Fibroblast of skin of scalp (primary cell): ENCODE measurements at places on chromosomes 2 and 18.
A peak's percentile ranks its signal among the peaks of the same experiment; 100 is the strongest.

DNA sequence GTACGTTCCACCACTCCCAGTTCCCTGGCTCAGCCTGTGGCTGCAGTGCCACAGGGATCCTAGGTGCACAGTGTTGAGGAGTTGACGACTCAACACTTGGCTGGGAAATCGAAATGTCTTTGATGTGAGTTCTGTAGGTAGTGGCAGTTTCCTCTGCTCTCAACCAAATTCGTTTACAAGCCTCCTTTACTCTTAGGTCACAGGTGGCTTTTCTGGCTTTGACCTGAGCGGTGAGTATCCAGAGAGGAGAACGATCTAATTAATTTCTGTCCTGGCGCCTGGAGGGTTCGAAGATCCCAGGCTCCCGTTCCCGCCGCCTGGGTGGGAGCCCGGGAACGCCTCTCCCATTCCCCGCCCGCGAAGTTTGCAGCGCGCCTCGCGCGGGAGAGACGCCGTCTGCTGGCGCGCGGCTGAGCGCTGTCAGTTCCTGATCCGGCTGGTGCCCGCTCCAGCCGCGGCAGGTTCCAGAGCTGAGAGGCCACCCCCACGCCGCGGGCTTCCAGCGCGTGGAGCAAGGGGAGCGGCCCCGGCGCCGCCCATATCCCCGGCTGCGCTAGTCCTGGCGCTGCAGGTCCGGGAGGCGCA is at the start of gene LAMA3:
LAMA3 (plus strand) TSS at position 423 of the 585 bp plus-strand sequence. CDS start 231 bp downstream, outside the sequence.
- DNase-seq, result peak; percentile 33

GRCh38 chr2:204116159-204116792 is 179.7 kb downstream of the ICOS start:
- no peak for DNase-seq

DNA sequence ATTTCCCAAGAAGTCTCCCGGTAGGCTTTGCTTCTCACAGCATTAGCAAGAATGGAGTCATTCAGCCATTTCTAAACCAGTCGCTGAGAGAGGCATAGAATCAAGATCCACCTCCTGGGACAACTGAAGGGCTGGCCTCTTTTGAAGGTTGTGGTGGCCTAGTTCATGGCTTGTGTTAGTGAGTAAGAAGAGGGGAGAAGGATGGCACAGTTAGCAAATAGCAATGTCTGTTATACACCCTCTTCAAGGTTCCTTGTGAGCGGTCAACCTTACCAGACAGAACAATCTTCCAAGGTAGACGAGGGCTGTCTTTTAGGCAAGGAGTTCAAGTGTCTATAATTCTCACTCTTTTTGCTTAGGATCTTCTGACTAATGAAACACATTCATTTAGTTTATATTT is 35.4 kb upstream of the DNAH7 start:
- no peak for DNase-seq

DNA sequence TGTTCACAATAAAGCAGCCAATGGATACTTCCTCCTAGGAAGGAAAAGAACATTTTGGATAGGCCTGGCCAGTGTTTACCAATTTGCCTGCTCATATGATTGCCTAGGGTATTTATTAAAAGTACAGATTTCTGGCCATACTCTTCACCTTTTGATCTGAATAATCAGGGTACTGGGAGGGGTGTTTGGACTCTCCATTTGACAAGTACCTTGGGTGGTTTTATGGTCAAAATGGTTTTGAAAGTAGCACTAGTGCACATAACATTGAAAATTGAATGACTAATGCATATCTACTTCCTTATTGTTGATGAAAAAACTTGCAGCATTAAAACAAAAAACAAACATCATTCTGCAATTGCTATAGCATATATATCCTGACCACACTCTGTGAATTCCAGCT is 333.3 kb upstream of the CDH2 start:
- DNase-seq, result no peak

DNA sequence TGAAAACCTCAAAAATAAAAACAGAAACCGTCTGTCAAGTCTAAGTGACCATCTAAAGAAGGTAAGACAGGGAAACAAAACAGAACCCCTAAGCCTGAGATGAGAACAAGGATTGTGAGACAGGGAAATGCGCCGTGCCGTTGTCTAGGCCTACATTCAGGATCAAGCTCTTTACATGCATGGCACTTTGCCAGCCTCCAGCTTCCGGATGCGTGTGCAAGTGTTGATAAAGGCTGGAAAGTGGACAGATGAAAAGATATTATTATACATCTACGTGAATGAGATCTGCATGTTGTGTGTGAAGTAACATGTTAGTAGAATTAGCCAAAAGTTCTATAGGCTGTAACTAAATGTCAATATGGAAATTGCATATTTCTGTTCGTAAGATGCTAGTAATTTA is 28.6 kb upstream of the TMEM87B start:
- DNase-seq, result no peak

- no peak for DNase-seq
These were observed 191.0 kb downstream of the NEDD4L start for GRCh38 chr18:58235001-58235436.

DNA sequence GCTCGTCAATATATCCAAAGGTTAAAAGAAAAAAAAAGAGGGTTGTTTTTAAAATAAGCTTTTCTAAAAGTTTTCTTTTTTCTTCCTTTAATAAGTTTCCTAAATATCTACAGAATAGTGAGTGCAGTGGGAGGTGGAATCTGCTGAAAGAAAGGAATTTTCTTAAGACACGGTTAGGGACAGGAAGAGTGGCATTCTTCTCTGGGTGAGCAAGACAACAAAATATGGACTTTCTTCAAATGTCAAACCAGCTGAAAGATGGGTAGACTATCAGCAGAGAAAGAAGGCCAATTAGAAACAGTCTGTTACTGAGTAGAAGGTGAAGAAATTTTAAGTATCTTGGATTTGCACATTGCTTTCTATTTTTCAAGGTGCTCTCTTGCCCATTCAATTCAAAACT is 222.7 kb upstream of the PIK3C3 start:
- DNase-seq, result no peak

GRCh38 chr2:8219631-8220355 is 462.1 kb upstream of the ID2 start:
- DNase-seq, result no peak

GRCh38 chr2:75162897-75163296 is 36.4 kb downstream of the TACR1 start:
- DNase-seq, result no peak

- no peak for DNase-seq
These were observed 338.8 kb downstream of the AGPS start for GRCh38 chr2:177731384-177731783.

GRCh38 chr18:1710114-1710513 is 805.4 kb downstream of the ADCYAP1 start:
- DNase-seq, result no peak

DNA sequence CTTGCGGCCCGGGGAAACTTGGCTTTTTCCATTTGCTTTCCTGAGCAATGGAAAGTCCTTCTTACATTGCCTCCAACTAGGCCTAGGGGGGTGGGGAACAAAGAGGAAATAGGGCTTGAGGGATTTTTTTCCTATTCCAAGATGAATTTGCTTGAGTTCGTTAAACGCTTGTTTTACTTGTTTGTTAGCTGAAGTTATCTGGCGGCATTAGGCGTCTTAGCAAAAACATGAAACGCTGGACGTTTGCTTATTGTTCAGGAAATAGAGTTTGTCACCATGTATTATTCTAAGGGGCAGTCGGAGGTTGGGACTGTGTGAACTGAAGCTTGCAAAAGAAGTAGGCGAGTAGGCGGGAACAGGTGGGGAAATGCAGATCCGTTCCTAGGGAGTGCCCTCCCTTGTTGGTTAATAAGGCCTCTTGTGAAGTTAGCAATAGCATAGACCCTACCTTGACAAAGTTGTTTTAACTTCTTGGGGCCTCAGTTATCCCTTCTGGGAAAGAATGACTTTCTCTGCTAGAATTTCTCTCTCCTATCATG is 1.9 kb downstream of the CABLES1 start:
- DNase-seq, result no peak

DNA sequence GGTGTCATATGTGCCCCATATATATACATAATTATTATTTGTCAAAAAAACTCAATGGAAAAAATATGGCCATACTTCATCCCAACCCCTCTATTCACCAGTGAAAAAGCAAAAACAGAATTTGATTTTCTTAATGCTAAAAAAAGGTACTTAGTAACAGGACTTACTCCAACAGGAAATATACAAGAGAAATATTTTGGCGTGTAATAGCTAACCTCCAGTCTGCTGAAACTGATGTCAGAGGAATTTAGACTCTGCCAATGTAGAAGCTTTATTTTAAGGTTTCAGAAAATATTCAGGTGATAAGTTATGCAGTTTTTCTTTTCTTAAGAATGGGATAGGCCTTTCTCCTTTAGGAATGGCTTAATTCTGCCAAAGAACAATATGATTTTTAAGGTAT is 72.6 kb downstream of the TMEFF2 start:
- DNase-seq, result no peak
